AML-193 (cell line): ENCODE measurements at places on chromosomes 5 and 9.

DNA sequence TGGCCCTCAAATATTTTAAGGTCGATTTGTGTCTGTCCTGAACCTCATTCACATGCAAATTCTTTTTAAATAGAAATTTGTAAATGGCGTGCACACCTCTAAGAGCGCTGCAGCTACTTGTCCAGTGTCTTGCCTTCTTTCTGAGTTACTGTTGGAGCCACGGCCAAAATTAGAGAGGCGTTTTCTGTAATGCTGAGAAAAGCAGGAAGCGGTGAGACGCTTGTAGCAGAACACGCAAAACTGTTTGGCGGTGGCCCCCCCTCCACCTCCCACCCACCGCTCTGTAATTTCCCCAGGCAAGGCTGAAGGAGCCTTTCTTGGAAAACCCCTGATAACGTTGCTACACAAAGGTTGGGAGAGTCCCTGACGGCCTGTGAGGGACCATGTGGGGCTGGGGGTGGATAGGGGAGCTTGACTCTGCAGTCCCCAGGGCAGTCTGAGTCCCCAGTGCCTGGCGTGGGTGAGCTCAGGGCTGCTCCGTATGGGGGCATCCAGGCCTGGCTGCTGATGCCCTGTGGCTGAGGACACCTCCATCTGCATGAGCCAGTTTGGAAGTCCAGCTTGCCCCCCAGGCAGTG, 96.5 kb downstream of the GADD45G start:
- DNase-seq: no peak

DNA sequence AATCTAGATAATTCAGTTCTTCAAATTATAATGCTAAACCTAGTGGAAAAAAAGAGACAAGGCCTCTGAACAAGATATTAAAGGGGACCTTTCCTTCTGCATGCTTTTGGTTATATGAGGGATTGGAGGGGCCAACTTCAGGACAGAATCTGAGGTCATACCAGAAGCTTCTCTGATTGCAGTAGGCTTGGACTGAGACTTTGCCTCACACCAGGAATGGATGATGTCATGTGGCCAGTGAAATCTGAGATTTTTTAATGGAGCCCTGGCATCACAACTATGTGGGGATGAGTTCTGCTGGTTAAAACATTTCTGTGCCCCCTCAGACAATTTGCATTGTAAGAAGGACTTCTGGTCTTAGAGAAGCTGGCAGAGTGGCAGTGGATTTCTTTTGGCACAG, 88.6 kb downstream of the ANGPTL2 start:
- no peak for DNase-seq

DNA sequence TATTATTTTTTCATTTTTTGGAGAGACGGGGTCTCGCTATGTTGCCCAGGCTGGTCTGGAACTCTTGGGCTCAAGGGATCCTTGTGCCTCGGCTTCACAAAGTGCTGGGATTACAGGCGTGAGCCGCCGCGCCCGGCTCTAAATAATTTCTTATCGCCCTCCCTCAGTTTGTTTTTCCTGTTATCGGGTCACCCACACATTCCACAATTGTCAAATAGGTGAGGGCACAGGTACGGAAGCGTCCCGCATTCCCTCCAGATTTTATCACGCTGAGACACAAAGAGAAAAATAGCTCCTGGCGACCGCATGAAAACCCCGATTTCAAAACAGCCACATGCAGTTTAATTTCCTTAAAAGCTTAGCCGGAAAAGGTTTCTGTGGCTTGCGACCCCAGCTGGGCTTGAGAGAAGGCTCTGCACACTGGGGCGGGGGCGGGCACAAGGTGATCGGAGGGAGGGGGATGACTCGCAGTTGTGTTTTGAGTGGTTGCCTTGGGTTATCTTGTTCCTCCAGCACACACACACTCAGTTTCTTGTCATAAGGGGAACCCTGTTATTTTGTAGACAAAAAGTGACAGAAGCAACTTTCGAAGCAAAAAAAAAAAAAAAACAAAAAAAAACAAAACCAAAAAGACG, 717 bp upstream of the IQGAP2 start:
- peak; percentile 88 for DNase-seq

DNA sequence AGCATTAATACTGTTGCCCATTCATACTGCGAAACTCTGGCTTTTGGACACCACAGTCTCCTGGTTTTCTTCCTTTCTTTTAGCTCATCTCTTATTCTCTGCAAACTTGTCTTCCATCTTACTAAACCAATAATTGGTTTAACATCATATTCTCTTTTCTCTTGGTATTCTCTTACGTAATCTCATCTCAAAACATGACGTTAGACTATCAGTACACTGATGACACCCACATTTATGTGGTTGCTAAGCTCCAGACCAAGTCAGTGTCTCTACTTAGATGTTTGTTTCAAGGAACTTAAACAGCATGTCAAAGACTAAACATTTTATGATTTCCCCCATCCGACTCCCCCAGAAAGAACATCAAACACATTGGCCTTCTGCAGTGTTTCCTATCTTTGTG, 2.1 kb downstream of the PRRC1 start:
- DNase-seq: no peak

GRCh38 chr9:27198190-27198589, 89.2 kb downstream of the TEK start:
- DNase-seq: no peak

DNA sequence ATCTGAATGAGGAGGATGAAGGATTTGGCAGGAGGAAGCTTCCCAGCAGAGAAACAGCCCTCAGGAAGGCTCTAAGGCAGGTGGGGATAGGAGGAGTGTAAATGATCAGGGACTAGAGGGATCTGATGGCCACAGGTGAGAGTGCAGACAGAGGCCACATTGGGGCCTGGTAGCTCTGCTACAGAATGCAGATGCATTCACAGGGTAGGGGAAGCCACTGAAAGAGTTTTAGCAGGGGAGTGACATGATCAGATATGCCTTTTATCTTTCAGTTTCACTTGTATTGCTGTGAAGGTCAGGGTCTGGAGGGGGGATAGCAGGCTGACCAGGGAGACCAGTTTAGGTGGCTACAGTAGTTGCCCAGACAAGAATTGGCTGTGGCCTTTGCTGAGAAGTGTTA, 3.0 kb downstream of the TXNDC15 start:
- no peak for DNase-seq

GRCh38 chr9:14466828-14467227, 152.9 kb upstream of the NFIB start:
- DNase-seq: no peak

- no peak for DNase-seq
Observed at GRCh38 chr9:116800885-116801284, 113.8 kb downstream of the TRIM32 start.

DNA sequence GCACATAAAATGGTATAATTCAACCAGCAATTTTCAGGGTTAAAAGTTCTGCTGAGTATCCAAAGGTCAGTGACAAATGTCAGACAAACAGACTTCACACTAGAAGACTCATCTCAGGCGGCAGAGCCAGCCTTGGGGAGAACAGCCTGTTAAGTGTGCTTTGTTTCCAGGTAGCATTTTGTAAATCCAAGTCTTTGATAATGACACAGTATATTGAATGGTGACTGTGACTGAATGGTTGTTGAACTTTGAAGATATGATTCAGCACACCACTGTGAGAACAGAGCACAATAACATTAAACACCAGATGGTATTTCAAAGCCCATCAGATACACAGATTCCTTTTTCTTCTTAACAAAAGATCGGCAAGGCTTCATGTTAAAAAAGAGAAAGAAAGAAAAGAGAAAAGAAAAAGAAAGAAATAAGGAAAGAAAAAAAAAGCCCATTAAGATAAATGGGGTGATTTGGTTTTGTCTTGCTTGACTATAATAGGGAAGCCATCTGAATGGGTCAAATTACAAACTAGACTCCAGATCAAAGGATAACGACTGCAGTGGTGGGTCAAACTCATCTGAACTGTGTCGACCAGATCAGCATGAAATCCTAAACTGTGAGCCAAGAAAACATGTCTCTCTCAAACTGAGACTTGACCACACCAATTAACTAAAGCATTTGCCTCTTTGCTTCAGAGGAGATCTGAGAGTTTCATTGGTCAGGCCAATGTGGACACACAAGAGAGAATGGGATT, 313.0 kb upstream of the ZNF608 start:
- no peak for DNase-seq

GRCh38 chr5:112703866-112704820, 33.5 kb upstream of the APC start:
- DNase-seq: no peak

DNA sequence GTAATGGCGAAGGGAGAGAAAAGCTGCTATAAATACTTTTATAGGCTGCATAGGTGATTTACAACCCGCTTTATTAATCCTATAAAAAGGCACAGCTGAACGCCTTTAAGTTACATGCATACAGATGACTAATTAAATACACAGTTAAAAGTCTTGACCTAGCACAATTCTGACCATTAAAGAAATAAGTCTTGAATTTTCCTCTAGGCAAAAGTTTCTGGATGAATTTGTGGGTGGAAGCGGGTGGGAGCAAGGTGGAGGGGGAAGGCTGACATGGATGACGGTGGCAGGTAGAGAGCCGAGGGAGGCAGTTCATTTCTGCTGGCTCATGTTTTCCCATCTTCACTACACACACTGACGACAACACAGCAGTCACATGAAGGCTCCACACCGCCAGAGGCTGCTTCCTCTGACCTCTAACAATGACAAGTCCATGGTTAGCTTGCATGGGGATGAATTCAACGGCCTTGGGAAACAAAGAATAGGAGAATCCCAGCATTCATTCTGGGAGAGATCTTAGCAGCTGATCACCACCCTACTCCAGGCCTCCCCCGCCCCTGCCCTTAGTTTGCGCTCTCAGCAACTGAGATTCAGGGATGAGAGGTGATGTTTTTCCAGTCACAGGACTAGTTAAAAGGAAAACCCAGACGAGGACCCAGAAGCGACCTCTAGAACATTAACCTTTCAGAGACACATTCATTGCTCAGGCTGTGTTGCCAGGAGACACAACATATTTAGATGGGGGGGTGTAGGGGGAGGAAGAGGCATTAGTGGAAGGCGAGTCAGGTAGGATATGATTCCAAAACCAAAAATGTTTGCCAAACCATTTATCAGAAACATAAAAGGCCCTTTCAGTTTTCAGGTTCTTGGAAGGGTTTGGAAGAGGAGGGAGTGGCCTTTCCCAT, 329.3 kb downstream of the PIK3R1 start:
- DNase-seq: no peak

GRCh38 chr9:72574156-72574810, 52.9 kb downstream of the TMC1 start:
- no peak for DNase-seq

- DNase-seq: no peak
Observed at GRCh38 chr5:169048181-169049125, 252.5 kb downstream of the SLIT3 start.

GRCh38 chr9:136696502-136696901, 9.2 kb upstream of the AGPAT2 start:
- no peak for DNase-seq

DNA sequence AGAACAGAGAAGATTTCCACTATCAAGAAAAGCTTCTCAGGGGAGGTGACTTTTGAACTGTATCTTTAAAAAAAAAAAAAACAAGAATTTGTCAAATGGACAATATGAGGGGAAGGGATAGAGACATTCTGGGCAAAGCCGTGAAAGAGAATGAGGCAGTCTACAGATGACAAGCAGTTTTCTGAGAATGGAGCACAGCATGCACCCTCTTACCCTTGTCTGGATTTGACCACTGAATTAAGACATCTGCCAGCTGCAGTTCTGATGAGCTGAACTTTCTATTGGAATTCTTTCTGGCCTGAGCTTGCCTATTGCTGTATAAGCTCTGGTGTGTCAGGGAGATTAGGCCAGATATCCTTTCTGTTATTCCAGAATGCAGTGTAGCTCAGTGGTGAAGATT, 10.3 kb upstream of the RANBP3L start:
- DNase-seq: no peak

- DNase-seq: no peak
Observed at GRCh38 chr9:116020801-116021200, 132.8 kb upstream of the PAPPA start.

GRCh38 chr5:102218159-102218558, 77.9 kb downstream of the SLCO4C1 start:
- DNase-seq: no peak

DNA sequence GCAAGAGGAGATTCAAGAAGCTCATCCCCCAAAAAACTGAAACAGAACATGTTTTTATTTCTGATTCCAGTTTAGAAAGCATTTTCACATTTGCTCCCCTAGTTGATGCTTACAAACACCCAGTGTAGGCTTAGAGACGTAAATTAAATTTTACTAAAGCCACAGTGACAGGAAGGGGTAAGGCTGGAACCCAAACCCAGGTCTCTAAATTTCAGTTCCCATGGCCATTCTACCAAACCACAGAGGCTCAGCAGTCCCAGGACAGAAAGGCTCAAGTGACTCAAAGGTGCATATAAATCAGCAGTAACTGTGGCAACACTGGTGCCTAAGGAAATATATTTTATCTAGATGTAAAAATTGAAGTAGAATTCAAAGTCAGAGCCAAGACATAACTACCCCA, 128.7 kb downstream of the CEP120 start:
- DNase-seq: no peak

DNA sequence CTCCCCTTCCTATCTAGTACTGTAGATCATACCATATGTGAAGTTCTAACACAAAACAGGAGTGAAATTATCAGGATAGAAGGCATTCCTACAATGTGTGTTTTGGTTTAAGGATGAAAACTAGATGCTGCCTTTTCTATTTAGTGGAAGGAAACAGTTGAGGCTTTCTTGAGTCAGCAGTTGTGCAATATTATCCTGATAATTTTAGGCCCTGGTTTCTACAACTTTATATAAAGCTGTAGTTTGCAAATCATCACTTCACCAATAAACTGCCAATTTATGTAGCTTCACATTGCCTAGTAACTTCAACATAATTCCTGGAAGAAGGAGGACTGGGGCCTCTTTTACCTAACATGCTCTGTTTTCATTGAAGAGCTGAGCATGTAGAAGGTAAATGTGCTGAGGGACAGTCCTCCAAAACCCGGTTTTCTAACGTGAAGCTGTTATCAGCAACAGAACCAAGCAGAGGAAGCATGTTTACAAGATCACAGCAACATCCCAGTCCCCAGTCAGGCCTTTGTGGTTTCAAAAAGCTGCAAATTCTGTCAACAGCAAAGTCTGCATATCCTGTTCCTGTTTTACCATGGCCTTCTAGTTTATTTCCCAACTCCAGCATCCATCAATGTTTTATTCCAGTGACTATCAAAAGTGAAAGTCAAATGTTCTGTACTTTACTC, 513.4 kb upstream of the MEF2C start:
- peak; percentile 92 for DNase-seq

- DNase-seq: no peak
Observed at GRCh38 chr5:167452136-167452535, 839.3 kb upstream of the WWC1 start.

GRCh38 chr9:86987900-86988299, 40.6 kb upstream of the GAS1 start:
- DNase-seq: no peak

DNA sequence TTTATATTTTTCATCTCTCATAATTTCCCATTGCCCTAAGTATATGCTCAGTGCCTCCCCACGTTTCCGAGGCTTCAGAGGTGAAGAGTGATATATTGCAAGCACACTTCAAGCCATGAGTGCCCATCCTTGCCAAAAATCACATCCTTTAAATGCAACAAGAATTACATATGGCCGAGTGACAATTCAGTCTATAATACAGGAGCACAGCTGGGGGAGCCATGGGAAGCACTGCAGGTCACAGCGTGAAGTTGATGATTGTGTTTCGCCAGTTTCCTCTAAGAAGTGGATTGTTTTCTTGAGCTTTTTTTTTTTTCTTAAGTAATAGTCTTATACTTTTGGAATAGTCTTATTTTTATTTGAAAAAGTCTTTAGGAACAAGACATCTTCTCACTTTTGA, 61.1 kb downstream of the MTRR start:
- no peak for DNase-seq
